Astrocyte (in vitro differentiated cells and primary cell): ENCODE measurements at places on chromosomes 7 and 10. TPM values are rescaled to one million over a fixed set of nuclear protein-coding genes. Genes with fewer than 3 reads are reported as not detected.

DNA sequence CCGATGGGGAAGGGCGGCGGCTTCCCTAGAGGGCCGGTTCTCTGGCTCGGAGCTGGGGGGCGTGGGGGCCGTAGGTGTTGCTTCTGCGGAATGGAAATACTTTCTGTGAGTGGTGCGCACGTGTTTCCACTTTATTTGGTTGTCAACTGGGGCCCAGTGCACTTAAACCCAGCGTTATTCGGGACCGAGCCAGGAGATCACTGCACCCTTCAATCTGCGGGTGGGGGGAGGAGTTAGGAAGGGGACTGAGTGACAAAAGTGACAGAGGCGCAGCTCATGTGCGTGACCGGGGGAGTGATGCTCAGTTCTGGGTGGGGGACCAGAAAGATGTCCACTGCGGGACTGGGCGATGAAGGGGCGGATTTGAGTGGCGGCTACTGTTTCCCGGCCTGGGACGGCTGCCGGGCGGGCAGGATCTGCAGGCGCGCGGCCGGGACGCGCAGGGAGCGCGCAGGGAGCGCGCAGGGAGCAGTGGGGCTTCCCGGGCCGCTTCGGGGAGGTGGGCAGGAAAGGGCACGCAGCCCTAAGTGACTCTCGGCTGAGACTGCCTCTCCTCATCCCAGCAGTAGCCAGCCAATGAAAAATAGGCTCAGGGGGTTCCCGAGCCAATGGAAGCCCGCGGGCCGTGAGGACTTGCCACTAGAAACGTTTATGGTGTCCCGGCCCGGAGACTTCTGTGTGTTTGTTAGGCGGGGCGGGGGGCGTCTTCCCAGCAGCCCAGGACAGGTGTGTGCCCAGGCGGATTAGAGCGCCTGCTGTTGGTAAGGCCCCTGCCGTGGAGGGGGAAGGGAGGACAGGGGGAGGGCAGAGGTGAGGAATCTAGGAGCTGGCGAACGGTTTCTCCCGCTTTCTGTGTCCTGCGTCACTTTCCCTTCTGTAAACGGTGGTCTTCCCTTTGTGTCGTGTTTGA, 54.3 kb upstream of the KDM7A start:
- DNase-seq = no peak

The MINPP1 gene
- total RNA-seq = 24.7 and 26.9 TPM in 2 replicates

The LDB3 gene
- total RNA-seq = 3.5 and 3.9 TPM in 2 replicates

- DNase-seq = peak; percentile 20
These were observed 300.4 kb downstream of the AHR start for GRCh38 chr7:17598846-17599245.

- no peak for DNase-seq
These were observed 94.4 kb downstream of the GLRX3 start for GRCh38 chr10:130230611-130231010.

- DNase-seq = no peak
These were observed 312.3 kb upstream of the MKI67 start for GRCh38 chr10:128438417-128439063.

GRCh38 chr10:59864141-59864962, 42.0 kb downstream of the CCDC6 start:
- no peak for DNase-seq

GRCh38 chr7:93055543-93056107, 62.2 kb downstream of the SAMD9 start:
- DNase-seq = peak; percentile 18

The AMPH gene
- total RNA-seq = 2.9 and 3.3 TPM in 2 replicates

GRCh38 chr7:55073976-55074528, 55.2 kb downstream of the EGFR start:
- peak; percentile 88 for DNase-seq

DNA sequence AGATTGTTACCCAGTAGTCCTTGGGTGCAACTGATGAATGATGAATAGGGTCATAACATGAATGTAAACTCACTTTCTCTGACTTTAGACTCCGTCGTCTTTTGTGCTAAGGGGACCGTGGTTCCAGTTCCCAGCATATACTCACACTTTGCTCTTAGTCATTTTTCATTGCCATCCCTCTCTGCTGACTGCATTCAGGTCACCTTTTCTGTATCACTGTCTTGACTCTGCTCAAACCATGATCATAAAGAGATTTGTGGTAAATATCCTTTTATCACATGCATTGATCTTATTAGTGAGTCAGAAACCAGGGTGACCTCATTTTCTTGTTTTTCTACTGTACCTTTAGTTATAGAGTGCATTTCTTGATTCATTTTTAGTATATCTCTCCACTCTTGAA, 141.1 kb upstream of the AGR3 start:
- DNase-seq = no peak

DNA sequence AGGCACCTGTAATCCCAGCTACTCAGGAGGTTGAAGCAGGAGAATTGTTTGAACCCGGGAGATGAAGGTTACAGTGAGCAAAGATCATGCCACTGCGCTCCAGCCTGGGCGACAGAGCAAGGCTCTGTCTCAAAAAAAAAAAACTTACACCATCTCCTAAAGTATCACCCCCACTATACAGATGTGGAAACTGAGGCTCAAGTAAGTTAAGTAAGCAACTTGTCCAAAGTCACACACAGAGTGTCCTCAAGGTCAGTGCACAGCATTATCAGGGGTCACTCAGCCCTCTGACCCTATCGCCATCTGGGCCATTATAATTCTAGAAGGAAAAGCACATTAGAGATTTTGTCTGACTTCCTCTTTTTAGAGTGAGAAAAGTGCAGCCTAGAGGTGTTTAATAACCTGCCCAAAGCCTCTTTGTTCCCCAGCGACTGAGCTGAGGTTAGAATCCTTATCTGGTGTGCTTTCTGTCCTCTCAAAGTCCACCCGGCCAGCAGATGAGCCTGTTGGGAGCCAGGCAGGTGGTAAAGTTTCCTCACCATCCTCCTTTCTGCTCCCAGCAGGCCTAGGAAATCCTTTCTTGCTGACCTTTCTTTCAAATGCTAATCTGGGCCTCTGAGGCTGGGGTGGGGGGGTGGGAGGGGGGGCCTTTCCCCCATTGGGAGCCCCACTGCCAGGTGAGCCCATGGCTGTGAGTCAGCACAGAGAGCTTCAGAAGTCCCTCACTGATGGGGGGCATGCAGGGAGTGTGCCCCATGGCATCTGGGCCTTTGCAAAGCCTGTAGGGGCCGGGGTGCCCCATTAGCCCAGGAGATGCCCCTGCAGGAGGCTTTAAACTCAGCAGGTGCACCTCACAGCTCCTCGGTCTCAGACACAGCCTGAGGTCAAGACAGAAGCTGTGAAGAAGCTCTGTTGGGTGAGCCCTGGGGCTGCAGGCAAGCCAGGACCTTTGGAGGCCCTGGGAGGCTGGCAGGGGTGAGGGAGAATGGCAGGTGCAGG, 12.0 kb upstream of the KCNMA1 start:
- no peak for DNase-seq

The BTBD16 gene
- total RNA-seq = 0.26 TPM in 1 of 2 replicates, not detected in the other

The UPK3B gene
- total RNA-seq = 0.64 TPM in 1 of 2 replicates, not detected in the other

DNA sequence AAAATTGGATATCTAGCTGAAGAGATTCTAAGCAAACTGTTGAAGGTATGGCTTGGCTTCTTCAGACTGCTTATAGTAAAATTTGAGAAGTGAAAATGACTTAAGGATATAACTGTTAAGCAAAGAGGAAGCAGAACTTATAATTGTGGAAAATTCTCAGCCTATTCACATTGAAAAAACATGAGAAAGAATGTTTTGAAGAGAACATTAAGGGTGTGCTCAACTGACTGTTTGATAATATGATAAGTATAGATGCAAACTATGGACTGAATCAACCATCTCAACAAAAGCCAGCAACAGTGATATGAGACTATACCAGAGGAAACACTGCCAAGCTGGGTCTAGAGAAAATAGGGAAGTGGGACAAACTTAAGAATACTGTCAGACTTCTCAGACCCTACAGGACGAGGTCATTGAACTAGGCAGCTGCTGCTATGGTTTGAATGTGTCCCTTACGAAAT, 133.1 kb upstream of the PPP1R3A start:
- no peak for DNase-seq

DNA sequence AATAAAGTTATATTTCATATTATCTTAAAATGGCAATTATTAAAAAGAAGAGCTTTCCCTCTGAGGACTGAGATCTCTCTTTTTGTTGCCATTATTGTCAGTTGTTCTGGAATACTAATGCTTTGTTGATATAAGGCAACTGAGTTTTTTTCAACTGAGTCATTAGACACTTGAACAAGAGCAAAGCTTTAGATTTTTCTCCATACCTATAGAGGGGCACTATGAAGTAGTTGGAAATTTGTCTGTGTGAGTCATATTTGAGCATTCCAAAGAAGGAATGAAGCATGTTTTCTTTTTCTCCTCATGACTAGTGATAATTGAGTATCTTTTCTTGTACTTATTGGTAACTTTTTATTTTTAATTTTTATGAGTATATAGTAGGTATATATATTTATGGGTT, 24.5 kb downstream of the RPA3 start:
- peak; percentile 91 for DNase-seq

- no peak for DNase-seq
These were observed 42.6 kb upstream of the TRIM8 start for GRCh38 chr10:102601639-102602038.

DNA sequence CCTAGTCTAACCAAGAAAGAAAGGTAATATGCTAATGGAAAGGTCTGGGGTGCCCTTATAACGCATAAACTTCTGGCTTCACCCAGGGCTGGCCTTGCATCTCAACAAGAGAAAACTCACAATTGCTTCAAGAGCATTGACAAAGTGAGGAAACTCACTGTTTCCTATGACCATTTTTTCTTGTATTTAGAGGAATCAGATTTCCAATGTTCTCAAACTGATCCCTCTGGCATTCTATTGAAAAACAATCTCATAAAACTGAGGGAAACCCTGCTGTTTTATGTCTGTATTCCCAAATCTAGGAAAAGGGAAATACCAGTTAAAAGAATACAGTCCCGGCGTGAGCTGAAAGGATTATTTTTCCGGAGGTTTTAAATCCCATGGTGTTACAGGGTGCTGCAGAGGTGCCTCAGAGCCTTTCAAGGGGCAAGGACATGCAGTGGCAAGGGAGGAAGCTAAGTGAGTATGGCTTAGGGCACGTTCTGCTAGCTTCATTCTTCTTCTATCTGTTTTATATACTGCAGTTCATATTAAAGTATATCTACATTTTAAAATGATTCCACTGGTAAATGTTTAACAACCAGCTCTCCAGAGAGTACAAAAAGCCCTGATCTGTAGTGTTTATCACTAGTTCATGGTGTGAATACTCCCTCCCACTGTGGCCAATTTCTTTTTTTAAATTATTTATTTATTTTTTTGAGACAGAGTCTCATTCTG, 68.7 kb downstream of the CAV1 start:
- no peak for DNase-seq

GRCh38 chr7:66453340-66453739, 175.3 kb upstream of the KCTD7 start:
- no peak for DNase-seq

The FFAR4 gene
- not detected in 2 replicates for total RNA-seq

The ZNF365 gene
- total RNA-seq = 8.9 and 11.0 TPM in 2 replicates

- DNase-seq = no peak
These were observed 85.9 kb upstream of the ADO start for GRCh38 chr10:62718585-62718984.

GRCh38 chr10:71264345-71265200, 52.2 kb downstream of the UNC5B start:
- no peak for DNase-seq

DNA sequence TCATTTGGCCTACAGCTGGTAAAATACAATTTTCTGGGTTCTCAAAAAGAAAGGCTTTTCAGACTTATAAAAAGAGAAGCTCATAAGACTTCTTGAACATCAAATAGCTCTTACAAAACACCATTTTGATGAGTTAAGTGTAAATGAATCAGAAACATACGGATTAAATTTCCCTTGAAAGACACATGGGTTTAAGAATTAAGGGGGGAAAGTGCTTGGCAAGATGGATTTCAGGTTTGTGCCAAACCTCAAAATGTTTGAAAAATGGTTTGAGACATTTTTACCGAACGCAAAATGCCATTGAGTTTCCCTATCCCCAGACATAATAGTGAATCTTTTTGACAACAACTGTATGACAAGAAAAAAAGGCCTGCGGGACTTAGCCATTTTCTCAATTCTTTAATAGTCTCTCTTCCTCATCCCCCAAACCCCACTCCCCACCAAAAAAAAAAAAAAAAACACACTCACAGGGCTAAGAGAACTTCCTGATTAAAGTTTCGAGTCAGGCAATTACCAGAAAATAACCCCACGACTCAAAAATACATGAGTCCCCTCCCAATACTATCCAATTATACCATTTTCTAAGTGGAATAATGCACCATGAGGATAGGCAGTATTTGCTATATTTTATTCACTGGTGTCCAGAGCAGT, 260.1 kb downstream of the TRIL start:
- DNase-seq = peak; percentile 37

The EEPD1 gene
- 4.9 and 5.4 TPM in 2 replicates for total RNA-seq

GRCh38 chr7:24299192-24299591, 15.2 kb downstream of the NPY start:
- DNase-seq = no peak

DNA sequence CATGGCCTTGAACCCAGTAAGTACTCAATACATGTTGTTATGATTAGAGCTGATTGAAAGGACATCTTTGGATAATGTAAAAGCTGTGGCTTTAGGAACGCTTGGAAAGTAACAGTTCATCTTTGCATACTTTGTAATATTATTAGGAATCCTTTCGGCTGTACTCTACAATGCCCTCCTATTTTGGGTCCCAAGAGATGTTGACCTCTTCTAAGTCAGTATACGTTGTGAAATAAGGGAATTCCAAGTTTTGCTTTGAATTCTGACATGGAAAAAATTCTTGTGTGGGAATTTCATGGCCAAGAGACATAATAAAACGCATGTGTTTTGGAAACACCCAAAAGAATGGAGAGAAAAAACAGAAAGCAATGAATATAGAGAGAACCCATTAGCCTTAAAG, 7.7 kb downstream of the AGR3 start:
- no peak for DNase-seq

GRCh38 chr10:33815776-33816175, 481.3 kb upstream of the NRP1 start:
- no peak for DNase-seq

- no peak for DNase-seq
These were observed 27.4 kb upstream of the PLA2G12B start for GRCh38 chr10:72981882-72982529.

The TMEM196 gene
- total RNA-seq = not detected in 2 replicates

DNA sequence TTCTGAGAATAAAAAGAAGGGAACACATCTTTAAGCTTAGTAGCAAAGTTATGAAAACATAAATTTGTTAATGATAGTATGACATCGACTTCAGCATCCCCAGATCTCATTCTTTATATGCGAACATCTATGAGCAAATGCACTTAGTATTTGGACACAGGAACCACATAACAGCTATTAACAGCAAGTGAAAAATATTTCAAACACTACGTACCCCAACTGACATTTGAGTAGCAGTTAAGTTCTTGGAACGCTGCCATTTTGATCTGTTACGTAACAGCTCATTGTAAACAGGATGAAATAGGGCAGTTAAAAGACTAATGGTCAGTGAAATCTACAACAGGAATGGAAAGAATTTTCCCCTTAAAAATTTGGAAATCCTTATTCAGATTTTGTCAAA, 428.9 kb downstream of the TNS3 start:
- peak; percentile 92 for DNase-seq

- DNase-seq = peak; percentile 81
These were observed 158.8 kb downstream of the TWIST1 start for GRCh38 chr7:18958627-18959026.

- no peak for DNase-seq
These were observed 63.9 kb downstream of the DPY19L1 start for GRCh38 chr7:34973400-34973760.

- no peak for DNase-seq
These were observed 269.5 kb downstream of the TSPAN12 start for GRCh38 chr7:120588416-120588815.

The CHAT gene
- total RNA-seq = 0.12 and 1.00 TPM in 2 replicates
